ENCODE measurements at places on chromosomes 12 and 14. TPM values are rescaled to one million over a fixed set of nuclear protein-coding genes. Genes with fewer than 3 reads are reported as not detected.

Gene SERPINA9
- not detected for total RNA-seq

Gene DNAJC22
- total RNA-seq = 2.1 TPM

Gene INSM2
- total RNA-seq = not detected

Gene MANSC1
- total RNA-seq = 1.7 TPM

Gene C1R
- 300 TPM for total RNA-seq

Gene CLEC1B
- total RNA-seq = not detected

Gene KCNJ8
- total RNA-seq = not detected

Gene PDE3A
- 1.1 TPM for total RNA-seq

Gene HHIPL1
- total RNA-seq = 1.9 TPM

Gene PROX2
- total RNA-seq = not detected

Gene RDH5
- total RNA-seq = 6.2 TPM

Gene PTPRB
- 2.2 TPM for total RNA-seq

Gene CCDC196
- not detected for total RNA-seq

Gene RFX4
- not detected for total RNA-seq

Gene HOXC5
- 1.9 TPM for total RNA-seq

Gene GALNT6
- 10.5 TPM for total RNA-seq

Gene GALNT9
- total RNA-seq = 0.22 TPM

Gene TUNAR
- not detected for total RNA-seq

Gene CCDC38
- total RNA-seq = not detected

Gene INHBE
- 0.43 TPM for total RNA-seq

Gene KRT73
- total RNA-seq = not detected

Gene TC2N
- total RNA-seq = under 0.01 TPM

Gene NPAS3
- not detected for total RNA-seq

Gene SDSL
- total RNA-seq = 3.5 TPM

Gene OR4K2
- not detected for total RNA-seq

Gene USP30
- 9.6 TPM for total RNA-seq

Gene SLC38A2
- total RNA-seq = 1,088 TPM

Gene CLEC14A
- total RNA-seq = under 0.01 TPM

Gene GPX2
- not detected for total RNA-seq

Gene RARG
- total RNA-seq = 23.9 TPM

Gene TROAP
- total RNA-seq = 0.44 TPM

Gene KRT83
- total RNA-seq = not detected

Gene LRP6
- 26.3 TPM for total RNA-seq

Gene PPP1CC
- 70.9 TPM for total RNA-seq

Gene PTPN21
- total RNA-seq = 14.5 TPM

Gene NGB
- total RNA-seq = not detected

Gene EIF2S3B
- total RNA-seq = 2.8 TPM

Gene KCNMB4
- 1.4 TPM for total RNA-seq

Gene PLEKHD1
- not detected for total RNA-seq

Gene ADCY4
- 0.66 TPM for total RNA-seq

Gene CFAP251
- total RNA-seq = 4.6 TPM

Gene DGLUCY
- 38.2 TPM for total RNA-seq

Gene FOXA1
- not detected for total RNA-seq

Gene ANO4
- total RNA-seq = 4.9 TPM

Gene RDH12
- total RNA-seq = under 0.01 TPM
